T-helper 2 cell (primary cell): ENCODE measurements at places on chromosomes 4 and X.

- DNase-seq = no peak
These were observed 66.9 kb downstream of the TAB3 start for GRCh38 chrX:30822068-30822681.

DNA sequence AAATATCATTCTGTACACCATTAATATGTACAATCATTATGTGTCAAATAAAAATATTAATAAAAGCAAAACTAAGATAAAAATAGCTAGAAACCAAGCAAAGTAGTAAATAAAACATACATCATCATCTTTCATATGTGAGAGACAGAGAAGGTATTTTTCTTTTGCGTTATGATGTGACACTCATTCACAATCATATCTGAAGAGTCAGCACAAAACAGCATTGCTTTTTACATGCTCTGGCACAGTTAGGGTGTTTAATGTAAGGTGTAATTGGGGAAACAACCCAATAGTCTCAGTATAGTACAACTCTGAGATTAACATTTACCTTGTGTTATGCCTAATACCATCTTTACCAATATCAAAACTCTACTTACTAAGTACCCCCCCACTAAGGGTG is 376.6 kb downstream of the TMA16 start:
- no peak for DNase-seq

- no peak for DNase-seq
These were observed 136.6 kb downstream of the STAG2 start for GRCh38 chrX:124098089-124098488.

DNA sequence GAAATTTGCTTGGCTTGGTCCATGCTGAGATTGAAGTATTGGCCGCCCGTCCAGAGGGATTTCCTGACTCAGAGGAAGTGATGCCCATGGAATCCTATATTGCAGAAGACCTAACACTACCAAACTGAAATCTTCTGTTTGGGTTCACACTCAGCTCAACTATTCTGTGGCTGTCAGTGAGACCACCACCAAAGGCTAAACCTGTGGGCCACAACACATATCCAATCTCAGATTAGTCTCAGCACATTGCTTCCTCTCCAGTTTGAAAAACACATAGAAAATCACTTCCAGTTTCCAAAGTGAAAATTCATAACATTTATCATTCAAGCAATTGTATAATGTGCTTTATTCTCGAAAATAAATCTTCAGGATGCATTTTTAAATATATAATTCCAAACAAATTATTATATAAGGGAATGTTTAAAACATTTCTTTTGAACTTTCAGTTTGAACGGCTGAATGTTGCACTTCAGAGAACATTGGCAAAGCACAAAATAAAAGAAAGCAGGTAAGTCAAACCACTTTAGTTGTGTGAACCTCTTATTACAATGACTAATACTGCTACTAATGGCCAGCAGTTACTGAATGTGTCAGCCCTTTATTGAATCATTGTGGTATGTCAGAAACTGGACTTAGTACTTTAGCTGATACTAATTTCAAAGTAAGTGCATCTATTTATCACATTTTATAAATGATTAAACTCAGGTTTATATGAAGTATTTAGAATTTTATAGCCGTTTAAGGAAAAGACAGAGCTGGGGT is 37.0 kb downstream of the GUCY1A1 start:
- DNase-seq = no peak

DNA sequence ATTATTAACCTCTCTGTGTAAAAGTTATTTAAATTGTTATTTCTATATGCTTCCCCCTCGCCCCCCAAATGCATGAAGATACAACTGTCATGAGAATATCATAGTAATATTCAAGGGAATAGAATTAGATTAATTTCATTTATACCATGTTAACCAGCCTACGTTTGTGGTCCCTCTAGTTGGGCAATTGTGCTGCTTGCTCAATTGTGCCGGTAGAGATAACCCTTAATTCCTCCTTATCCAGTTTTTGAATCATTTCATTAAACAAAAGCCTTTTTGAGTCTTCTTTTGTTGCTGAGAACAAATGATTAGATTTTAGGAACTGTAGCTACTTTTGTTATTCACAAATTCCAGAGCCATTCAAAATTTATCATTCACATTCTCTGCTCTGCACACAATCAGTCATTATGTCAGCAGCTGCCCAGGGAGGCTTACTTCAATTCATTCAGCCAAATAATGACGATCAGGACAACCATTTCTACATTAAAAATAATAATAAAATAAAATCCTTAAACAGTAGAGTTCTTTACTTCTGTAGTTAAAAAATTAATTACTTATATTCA is 98.1 kb downstream of the ADGRL3 start:
- DNase-seq = no peak

DNA sequence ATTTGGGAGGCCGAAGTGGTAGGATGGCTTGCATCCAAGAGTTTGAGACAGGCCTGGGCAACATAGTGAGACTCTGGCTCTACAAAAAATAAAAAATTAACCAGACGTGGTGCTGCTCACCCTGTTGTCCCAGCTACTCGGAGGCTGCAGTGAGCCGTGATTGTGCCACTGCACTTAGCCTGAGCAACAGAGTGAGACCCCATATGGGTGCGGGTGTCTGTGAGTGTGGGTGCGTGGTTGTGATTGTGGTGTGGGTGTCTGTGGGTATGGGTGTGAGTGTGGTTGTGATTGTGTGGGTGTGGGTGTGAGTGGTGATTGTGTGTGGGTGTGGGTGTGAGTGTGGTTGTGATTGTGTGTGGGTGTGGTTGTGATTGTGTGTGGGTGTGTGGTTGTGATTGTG is 114.6 kb downstream of the UBE2K start:
- no peak for DNase-seq

GRCh38 chrX:139187738-139188137 is 342.8 kb upstream of the F9 start:
- no peak for DNase-seq

DNA sequence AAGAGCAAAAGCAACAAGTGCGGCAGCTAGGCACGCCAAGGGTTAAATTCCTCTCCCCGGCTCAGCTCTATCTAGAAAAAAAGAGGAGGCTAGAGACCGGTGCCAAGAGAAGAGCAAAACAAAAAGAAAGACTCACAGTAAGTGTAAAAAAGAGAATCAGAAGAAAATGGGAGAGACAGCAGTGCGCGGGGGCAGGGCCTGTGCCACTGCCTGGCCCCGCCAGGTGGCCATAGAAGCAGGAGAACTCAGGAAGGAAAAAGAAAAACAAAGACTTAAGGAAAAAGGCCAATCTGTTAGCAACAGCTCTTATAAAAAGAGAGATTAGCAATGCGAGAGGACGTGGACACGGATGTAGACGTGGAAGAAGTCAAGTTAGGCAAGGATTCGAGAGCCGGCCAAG is 3.2 kb downstream of the ACOX3 start:
- no peak for DNase-seq
